Transverse colon (tissue), 4 donors: ENCODE measurements at places on chromosomes 16 and 17.

- no peak overlapping the region for H3K4me3 ChIP-seq
- no peaks in the 10 kb centered on the region for H3K36me3 ChIP-seq
- H3K4me1 ChIP-seq, result no peaks in the 10 kb centered on the region
- DNase-seq, result no peak
Measured at GRCh38 chr16:26139884-26140283, 448.1 kb downstream of the HS3ST4 start.

- no peak overlapping the region for H3K27ac ChIP-seq
- no peak overlapping the region for H3K4me3 ChIP-seq
- no peaks in the 10 kb centered on the region for H3K27me3 ChIP-seq
- no peaks in the 10 kb centered on the region for H3K4me1 ChIP-seq
- DNase-seq, result no peak
- no peaks in the 10 kb centered on the region for H3K36me3 ChIP-seq
Measured at GRCh38 chr16:26204138-26204537, 512.4 kb downstream of the HS3ST4 start.

DNA sequence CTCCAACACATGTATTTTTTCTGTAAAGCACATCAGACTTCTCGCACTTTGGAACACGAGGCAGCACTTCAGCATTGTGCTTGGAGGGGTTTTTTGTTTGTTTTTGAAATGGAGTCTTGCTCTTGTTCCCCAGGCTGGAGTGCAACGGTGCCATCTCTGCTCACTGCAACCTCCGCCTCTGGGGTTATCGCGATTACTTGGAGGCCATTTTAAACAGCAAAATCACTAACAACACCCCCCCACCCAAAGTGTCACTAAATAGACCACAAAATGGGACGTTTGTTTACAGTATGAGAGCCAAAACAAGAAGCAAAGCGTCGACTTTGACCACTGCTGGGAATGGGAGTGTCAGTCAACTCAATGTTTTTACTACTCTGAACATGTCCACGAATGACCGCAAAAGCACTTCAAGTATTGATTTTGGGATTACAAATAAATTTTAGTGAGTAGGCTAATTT lies 9.0 kb upstream of the C16orf87 start:
- H3K4me1 ChIP-seq, result no peaks in the 10 kb centered on the region
- H3K4me3 ChIP-seq, result no peak overlapping the region
- DNase-seq, result no peak
- H3K27ac ChIP-seq, result no peak overlapping the region
- no peaks in the 10 kb centered on the region for H3K36me3 ChIP-seq

DNA sequence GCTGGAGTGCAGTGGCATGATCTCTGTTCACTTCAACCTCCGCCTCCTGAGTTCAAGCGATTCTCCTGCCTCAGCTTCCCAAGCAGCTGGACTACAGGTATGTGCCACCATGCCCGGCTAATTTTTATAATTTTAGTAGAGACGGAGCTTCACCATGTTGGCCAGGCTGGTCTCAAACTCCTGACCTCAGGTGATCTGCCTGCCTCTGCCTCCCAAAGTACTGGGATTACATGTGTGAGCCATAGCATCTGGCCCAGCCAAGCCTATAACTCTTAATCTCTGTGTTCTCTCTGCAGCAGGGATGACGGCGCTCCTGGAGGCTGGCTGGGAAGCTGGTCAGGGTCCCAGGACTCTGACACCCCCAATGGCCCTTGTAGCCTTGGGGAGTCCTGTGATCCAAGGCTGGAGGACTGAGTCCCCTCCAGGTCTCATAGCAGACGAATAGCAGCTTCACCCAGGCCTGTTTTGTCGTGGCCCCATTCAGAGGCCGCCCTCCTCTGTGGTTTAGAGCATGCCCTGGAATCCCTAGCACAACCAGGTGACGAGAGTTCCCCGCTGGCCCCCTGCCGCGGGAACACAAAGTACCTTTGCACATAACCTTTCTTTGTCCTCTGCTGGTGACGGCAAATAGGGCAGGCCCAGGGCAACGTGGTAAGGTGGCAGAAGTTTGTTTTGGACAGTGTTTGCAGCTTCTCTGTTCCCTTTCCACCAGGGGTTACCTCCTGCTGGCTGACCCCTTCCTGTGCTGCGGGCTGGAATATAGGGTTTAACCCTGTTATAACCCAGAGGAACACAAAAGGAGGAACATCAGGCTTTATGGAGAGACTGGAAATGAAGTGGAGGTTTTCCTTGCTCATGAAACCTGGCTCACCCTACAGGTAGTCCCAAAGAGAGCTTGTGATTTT lies 43.0 kb upstream of the TOB1 start:
- DNase-seq, result no peak
- H3K27me3 ChIP-seq, result no peaks in the 10 kb centered on the region
- no peaks in the 10 kb centered on the region for H3K36me3 ChIP-seq
- peaks cover 17% of the 10 kb centered on the region for H3K4me1 ChIP-seq

- peaks cover 13% of the 10 kb centered on the region for H3K4me1 ChIP-seq
- DNase-seq, result no peak
- no peak overlapping the region for H3K4me3 ChIP-seq
- no peaks in the 10 kb centered on the region for H3K27me3 ChIP-seq
- H3K27ac ChIP-seq, result no peak overlapping the region
- H3K36me3 ChIP-seq, result no peaks in the 10 kb centered on the region
Measured at GRCh38 chr17:15890279-15890892, 54.5 kb upstream of the ADORA2B start.

DNA sequence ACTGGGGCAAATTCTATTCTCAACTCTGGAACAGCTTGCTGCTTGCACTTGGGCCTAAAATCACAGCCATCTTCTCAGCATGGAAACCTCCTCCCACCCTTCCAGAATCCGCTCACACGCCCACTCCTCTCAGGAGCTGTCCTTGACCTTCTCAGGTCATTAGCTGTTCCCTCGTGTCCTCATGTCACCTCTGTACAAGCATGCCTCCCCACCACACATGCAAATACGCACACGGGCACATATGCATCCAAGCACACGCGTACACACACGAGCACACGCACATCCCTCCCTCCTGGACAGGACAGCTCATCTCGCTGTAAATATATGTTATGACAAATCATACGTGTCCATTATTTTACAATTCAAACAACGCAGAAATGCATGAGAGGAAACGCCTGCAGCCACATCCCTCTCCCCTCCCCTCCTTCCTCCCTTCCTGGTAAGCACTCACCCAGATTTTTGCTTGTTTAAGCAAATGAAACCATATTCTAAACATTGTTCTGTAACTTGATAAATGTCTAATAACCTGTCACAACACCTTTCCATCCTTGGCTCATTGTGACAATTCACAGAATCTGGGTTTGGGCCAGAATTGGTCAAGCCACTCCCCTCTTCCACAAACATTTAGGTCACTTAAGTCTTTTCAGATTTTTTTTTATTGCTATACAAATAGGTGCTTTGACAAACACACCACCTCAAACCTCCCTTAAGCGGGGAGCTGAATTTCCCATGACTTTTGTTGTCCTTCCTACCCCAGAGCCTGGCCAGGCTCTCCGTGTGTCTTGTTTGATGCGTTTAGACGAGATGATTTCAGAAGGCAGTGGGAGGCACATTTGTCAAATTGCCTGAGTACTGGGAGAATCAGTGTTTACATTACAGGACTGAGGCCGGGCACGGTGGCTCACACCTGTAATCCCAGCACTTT lies 41.7 kb downstream of the DNAH17 start:
- no peak overlapping the region for H3K27ac ChIP-seq
- no peak overlapping the region for H3K4me3 ChIP-seq
- H3K4me1 ChIP-seq, result peaks cover 14% of the 10 kb centered on the region
- no peaks in the 10 kb centered on the region for H3K27me3 ChIP-seq

GRCh38 chr16:88973007-88973410 lies 4.0 kb downstream of the CBFA2T3 start:
- H3K27me3 ChIP-seq, result peaks cover 69% of the 10 kb centered on the region
- DNase-seq, result no peak
- H3K36me3 ChIP-seq, result no peaks in the 10 kb centered on the region

- H3K4me3 ChIP-seq, result peak overlapping the region; percentile 94
- DNase-seq, result no peak
- no peaks in the 10 kb centered on the region for H3K27me3 ChIP-seq
- peaks cover 41% of the 10 kb centered on the region for H3K4me1 ChIP-seq
Measured at GRCh38 chr16:66936889-66937554, 1.7 kb downstream of the CES2 start.

GRCh38 chr17:6969323-6969726 lies 26.5 kb upstream of the ALOX12 start:
- no peak overlapping the region for H3K27ac ChIP-seq
- no peak overlapping the region for H3K4me3 ChIP-seq
- H3K36me3 ChIP-seq, result no peaks in the 10 kb centered on the region
- DNase-seq, result no peak

GRCh38 chr17:58680038-58680369 lies 11.8 kb downstream of the TEX14 start:
- no peak overlapping the region for H3K27ac ChIP-seq
- no peak for DNase-seq
- H3K27me3 ChIP-seq, result peaks cover 6% of the 10 kb centered on the region
- H3K4me1 ChIP-seq, result no peaks in the 10 kb centered on the region

DNA sequence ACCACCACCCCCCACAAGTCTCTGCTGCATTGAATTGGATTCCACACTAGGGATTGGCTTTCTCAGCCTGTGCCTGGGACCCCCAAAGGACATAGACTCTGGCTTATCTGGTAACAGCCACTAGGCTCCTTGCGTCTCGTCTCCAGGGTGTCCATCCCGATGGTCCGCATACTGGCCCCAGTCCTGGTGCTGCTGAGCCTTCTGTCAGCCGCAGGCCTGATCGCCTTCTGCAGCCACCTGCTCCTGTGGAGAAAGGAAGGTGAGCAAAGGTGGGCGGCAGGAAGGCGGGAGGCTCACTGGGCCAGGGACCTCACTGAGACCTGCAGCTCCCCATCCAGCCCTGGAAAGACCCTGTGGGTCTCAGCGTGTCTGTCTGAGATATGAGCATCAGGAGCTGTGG lies 8.1 kb downstream of the CD300LG start:
- H3K27me3 ChIP-seq, result peaks cover 18% of the 10 kb centered on the region
- no peaks in the 10 kb centered on the region for H3K36me3 ChIP-seq
- H3K27ac ChIP-seq, result no peak overlapping the region
- no peak overlapping the region for H3K4me3 ChIP-seq
- H3K4me1 ChIP-seq, result no peaks in the 10 kb centered on the region

GRCh38 chr17:55158439-55158838 lies 106.3 kb upstream of the HLF start:
- no peak overlapping the region for H3K4me3 ChIP-seq
- no peaks in the 10 kb centered on the region for H3K36me3 ChIP-seq

DNA sequence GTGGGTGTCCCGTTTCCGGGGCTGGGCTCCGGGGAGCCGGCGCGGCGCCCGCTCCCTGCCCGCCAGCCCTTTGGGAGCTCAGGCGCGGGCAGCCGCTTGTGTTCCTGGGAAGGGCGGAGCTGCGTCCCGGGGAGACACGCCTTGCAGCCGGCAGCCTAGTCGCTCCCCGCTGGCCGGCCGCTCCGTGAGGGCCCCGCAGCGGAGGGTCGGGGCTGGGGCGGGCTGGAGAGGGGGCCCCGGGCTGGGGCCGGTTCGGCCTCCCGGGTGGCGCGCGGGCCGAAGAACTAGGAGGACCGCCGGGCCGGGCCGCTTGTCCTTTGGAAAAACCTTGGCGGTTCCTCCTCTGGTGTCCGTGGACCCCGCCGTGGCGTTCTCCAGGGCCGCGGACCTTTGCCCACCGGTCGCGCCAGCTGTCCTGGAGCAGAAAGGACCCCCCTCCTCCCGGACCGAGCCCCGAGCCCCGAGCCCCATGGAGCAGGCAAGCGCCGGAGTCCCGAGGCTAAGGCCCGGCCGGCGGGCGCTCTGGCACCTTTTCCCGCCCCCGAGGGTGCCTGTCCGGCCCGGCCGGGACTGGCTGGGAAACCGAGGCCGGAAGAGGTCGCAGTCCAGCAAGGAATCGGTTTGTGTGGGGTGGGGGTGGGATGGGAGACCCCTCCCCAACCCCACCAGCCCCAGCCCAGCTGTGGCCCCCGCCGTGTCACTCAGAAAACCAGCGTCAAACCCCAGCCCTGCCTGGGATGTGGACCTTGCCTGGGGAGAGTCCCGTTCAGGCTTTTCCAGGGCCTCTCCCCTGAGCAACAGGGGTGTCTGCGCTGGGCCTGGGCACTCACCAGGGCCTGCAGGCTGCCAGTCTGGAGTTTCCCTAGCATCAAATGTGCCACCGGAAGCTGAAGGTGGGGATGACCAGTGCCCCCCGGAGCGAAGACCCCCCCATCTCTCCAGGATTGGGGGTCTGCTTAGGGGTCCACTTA lies 6.8 kb upstream of the TBC1D3B start:
- no peaks in the 10 kb centered on the region for H3K36me3 ChIP-seq
- DNase-seq, result peak; percentile 68
- H3K27ac ChIP-seq, result peak overlapping the region; percentile 80

DNA sequence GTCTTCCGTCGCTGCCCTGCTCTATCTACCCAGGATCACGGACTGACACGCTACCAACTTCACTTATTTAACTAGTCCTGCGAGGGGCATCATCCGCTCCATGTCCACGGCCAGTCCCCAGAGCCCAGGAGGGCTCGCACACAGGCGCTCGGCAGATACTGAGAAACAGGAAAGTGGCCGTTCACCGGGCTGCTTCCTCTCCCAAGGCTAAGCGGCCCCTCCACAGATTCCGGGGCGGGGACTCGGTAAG lies 388 bp downstream of the OXLD1 start:
- H3K27me3 ChIP-seq, result no peaks in the 10 kb centered on the region
- no peaks in the 10 kb centered on the region for H3K36me3 ChIP-seq
- H3K4me1 ChIP-seq, result peaks cover 21% of the 10 kb centered on the region
- peak overlapping the region; percentile 92 for H3K27ac ChIP-seq
- peak overlapping the region; percentile 96 for H3K4me3 ChIP-seq

GRCh38 chr17:80902197-80902962 lies 89.3 kb upstream of the CHMP6 start:
- H3K36me3 ChIP-seq, result no peaks in the 10 kb centered on the region
- peaks cover 12% of the 10 kb centered on the region for H3K4me1 ChIP-seq
- no peaks in the 10 kb centered on the region for H3K27me3 ChIP-seq
- H3K27ac ChIP-seq, result no peak overlapping the region
- no peak for DNase-seq

- no peaks in the 10 kb centered on the region for H3K36me3 ChIP-seq
- no peak for DNase-seq
- H3K4me3 ChIP-seq, result no peak overlapping the region
- H3K27me3 ChIP-seq, result no peaks in the 10 kb centered on the region
- H3K27ac ChIP-seq, result no peak overlapping the region
Measured at GRCh38 chr16:64149756-64150155, 972.1 kb downstream of the CDH11 start.

DNA sequence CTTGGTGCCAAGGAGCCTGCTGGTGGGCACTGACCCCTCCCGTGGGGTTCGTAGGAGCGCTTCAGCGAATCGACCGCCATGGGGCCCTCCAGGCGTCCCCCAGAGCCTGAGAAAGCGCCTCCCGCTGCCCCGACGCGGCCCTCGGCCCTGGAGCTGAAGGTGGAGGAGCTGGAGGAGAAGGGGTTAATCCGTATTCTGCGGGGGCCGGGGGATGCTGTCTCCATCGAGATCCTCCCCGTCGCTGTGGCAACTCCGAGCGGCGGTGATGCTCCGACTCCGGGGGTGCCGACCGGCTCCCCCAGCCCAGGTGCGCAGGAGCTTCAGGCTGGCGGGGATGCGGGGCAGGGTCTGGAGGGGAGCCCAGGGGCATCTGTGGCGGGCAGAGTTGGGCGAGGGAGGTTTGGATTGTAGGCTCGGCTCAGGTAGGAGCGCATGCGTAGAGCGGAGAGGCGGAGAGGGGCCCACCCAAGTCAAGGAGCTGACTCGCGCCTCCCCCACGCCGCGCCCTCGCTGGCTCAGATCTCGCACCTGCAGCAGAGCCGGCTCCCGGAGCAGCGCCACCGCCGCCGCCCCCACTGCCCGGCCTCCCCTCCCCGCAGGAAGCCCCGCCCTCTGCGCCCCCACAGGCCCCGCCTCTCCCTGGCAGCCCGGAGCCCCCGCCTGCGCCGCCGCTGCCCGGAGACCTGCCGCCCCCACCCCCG lies 19.8 kb downstream of the FMNL1 start:
- peaks cover 6% of the 10 kb centered on the region for H3K4me1 ChIP-seq
- no peak overlapping the region for H3K4me3 ChIP-seq
- H3K36me3 ChIP-seq, result no peaks in the 10 kb centered on the region
- H3K27me3 ChIP-seq, result peaks cover 28% of the 10 kb centered on the region
- no peak overlapping the region for H3K27ac ChIP-seq
